ENCODE measurements at places on chromosomes 1 and 21. TPM values are rescaled to one million over a fixed set of nuclear protein-coding genes. Genes with fewer than 3 reads are reported as not detected.

DNA sequence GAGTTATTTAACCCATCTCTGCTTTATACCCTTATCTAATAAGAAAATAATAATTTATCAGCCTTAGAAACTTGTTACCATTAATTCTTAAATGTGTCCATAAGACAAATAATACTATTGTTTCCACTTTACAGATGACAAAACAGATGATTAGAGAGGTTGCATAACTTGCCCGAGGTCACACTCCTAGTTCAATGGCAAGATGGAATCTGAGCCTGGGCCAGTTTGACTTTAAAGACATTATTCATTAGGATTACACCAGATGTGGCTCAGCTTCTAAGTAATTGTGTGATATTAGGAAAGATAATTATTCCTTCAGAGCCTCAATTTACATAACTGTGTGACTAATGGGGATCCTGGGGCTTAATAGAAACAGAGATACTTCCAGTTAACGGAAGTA is 42.3 kb upstream of the KCNK2 start:
- DNase-seq, result no peak

RGS16 gene
- total RNA-seq, result 143 TPM

TNFRSF8 gene
- total RNA-seq, result 27.9 TPM

- no peak for DNase-seq
Observed at GRCh38 chr1:20401405-20402010, 84.5 kb downstream of the CAMK2N1 start.

DNA sequence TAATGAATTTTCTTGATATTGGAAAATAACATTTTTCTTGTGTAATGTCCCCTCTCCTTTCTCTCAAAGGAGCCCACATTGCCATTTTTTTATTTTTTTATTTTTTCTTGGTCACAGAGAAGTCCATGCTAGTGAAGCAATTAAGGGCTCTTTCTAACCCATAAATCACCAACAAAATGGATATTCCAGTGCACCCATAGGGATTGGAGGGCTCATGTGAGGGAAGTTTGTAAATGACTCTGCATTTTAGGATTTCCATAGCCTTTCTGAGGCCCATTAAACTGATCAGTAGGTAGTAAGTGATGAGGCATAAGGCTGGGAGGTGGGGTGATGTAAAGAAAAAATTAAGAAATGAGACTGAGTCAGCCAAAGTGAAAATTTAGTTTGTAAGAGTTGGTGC is 55.9 kb upstream of the JAK1 start:
- no peak for DNase-seq

DDR2 gene
- total RNA-seq, result 0.66 TPM

DNA sequence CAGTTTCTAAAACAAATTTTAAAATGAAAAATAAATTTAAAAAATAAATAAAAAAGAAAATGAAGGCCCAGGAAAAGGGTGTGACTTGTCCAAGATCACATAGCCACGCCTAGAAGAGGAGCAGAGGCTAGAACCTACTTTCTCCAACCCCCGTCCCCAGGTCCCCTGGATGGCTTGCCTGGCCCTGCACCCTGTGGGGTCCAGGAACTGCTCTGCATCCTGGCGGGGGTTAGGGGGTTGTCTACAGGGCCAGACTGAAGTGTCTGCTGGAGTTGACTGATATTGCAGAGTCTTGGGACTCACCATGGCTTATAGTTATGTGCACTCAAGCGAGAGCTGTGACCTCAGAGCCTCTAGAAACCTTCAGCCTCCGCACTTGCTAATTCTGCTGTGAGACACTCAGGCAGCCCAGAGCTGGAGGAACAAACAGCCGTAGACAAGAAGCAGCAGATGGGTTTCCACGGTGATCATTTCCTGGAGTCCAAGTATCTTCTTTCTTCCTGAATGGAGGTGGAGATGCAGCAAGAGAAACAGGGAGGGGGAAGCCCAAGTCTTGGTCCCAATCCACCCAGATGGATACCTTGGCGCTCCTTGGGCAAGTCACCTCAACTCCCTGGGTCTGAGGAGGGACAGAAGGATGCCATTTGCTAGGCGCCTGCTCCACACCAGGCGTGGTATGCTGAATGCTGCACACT is 5.2 kb upstream of the EXTL1 start:
- DNase-seq, result no peak

DNA sequence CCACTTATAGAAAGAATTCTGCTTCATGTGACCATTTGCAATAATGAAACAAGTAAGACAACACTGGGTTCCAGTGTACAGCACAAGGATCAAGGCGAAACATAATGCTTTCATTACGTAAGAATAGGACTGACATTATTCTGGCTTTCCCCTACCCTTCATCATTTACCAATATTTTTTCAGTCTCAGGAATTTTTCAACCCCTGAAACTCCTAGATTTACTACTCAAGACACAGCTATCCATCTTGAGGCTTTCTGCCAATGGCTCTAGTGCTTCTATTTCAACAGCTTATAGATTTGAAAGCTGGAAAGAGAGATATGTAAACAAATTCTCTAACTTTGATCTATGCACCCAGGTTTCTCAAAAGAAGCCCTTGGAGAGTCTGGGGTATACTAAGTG is 48.4 kb downstream of the WLS start:
- DNase-seq, result no peak

DNA sequence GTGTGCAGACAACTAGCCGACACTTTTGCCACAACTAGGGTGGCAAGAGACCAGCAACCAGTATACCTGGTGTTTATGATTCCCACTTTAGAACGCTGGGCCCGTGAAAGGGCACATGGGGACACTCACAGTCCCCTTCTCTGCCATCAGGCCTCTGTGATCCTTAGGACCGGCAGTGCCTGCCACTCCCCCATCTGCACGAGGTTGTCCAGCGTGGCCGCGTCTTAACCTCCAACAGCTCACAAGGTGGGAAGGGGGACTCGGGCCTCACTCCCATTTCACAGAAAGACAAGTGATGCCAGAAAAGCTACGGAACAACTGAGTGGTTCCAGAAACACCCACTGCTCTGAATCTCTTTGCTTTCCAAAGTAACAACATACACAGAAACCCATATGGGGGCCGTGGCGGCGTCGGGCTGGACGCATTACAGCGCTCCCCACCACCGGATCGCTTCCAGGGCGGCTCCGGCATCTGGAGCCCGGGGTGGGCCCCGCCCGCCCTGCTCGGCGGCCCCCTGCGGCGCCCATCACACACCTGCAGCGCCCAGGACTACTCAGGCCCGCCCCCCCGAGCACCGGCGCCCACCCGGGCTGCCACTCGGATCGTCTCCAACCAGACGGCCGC is 1.0 kb downstream of the ZNF496 start:
- DNase-seq, result no peak

DYRK3 gene
- total RNA-seq, result 23.3 TPM

RGS7 gene
- total RNA-seq, result not detected

GRCh38 chr21:32155226-32155625 is 123.6 kb downstream of the MIS18A start:
- DNase-seq, result no peak

- DNase-seq, result no peak
Observed at GRCh38 chr1:201724039-201724765, 104.8 kb upstream of the IPO9 start.

AQP10 gene
- total RNA-seq, result not detected

PDZK1 gene
- total RNA-seq, result not detected

- DNase-seq, result no peak
Observed at GRCh38 chr1:163056831-163057230, 12.3 kb upstream of the RGS4 start.

GRCh38 chr1:93980320-93981273 is 71.4 kb upstream of the GCLM start:
- no peak for DNase-seq

DNA sequence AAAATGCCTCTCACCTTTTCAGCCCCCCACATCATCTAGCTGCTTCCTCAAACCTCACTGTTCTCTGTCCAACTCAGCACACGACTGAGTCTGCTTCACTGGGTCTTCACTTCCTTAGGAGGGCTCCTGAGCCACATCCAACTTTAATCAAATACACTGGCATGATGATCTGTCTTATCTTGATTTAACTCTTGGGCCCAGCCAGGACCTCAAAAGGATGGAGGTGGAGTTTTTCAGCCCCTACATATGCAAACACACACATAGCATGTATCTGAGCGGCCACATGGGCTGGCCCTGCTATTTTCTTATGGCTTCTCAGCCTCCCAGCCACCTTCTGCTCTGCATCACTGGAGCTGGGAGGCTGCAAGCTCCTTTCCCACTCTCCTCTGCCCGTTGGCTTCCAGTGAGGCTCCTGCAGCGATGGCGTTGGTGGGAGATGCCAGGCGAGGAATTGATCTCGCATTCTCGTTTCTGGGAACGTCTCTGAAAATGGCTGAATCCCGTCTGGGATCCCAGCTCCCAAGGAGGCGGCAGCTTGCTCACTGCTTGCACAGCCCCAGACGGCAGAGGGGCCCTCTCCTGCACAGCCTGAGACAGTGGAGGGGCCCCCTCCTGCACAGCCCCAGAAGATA is 1.8 kb upstream of the PRXL2B start:
- no peak for DNase-seq

- DNase-seq, result no peak
Observed at GRCh38 chr1:150555198-150555970, 6.2 kb downstream of the ADAMTSL4 start.

TFAP2E gene
- total RNA-seq, result 0.47 TPM

- DNase-seq, result no peak
Observed at GRCh38 chr1:34617321-34618118, 137.3 kb upstream of the GJB5 start.

GRCh38 chr1:58773406-58773840 is 10.4 kb downstream of the JUN start:
- DNase-seq, result no peak

DNA sequence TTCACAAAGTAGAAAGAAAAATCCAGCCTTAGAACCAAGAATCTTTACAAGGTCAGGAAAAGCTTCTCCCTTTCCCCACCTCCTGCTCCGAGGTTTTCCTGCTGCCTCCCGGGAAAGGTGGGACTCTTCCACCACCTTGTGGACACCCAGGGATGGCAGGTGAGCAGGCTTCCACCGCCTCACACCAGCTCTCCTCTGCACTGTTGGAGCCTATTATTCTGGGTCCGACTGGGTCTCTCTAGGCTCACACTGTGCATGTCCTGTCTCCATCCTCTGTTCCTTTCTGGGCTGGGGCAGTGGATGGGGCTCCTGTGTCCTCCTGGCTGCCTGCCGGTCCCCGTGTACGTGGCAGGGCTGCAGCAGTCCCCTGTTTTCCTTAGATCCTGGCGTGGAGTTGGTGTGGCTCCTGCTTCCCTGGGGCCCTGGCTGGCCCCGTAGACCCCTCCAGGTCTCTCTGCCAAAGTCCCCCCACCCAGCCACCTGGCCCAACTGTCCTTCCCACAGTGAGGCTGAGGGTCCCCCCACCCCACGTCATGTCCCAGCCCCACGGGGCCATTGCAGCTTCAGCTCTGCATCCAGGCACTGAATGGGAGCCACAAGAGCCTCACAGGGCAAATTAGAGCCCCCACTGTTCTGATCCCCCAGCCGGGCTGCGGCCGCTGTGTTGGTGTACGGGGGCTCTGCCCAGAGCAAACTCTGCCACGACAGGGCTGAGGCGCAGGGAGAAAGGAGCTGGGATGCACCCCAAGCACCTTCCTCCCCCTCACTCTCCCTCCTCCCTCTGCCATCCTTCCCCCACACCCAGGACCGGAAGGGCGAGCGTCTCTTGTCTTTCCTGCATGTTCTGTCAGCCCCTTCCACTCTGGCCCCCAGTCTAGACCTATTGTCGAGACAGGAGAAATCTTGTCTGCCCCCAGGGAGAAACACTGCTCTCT is 3.3 kb upstream of the SLC45A1 start:
- no peak for DNase-seq

GRCh38 chr1:44513111-44513510 is 108.1 kb downstream of the RNF220 start:
- no peak for DNase-seq

DNA sequence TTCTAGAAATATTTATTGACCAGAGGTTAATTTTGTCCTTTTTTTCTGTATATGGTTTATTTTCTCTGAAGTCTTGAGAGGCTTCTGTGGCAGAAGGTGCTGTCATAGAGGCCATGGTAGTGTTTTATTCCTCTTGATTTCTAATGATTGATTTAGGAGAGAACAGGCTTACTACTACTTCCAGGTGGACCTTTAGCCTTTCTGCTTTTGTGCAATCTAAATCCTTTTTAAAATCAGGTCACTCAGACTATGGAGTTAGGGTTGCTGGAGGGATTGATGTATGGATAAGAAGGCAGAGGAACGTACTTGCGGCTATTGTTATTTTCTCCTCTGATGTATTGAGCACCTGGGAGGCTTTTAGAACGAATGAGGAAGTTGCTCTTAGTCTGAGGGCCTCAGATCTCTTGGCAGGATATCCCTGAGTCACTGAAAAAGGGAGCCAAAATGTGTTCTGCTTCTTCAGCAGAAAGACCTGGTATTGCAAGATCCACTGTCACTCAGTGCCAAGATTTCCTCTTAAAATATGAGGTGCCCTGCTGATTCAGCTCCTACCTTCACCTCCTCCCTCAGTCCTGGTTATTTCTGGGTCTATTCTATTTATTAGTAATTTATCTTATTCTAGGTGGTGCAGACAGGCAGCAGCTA is 277.4 kb downstream of the ZNF648 start:
- DNase-seq, result no peak

DNA sequence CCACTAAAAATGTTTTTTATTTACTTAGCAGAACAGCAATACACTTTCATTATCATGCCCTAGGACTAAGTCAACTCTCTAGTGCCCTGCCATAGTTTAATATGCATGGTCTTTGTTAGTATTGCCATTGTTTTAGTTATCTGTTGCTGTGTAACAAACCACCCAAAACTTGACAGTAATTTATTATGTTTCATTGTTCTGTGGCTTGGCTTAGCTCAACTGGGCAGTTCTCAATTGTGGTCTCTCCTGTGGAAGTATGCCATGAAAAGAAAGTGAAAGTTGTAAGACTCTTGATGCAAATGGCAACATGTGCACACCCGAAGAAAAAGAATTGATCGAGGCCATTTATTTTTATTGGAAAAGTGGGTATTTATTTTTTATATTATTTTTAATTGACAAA is 206.3 kb upstream of the KCTD3 start:
- no peak for DNase-seq

DNA sequence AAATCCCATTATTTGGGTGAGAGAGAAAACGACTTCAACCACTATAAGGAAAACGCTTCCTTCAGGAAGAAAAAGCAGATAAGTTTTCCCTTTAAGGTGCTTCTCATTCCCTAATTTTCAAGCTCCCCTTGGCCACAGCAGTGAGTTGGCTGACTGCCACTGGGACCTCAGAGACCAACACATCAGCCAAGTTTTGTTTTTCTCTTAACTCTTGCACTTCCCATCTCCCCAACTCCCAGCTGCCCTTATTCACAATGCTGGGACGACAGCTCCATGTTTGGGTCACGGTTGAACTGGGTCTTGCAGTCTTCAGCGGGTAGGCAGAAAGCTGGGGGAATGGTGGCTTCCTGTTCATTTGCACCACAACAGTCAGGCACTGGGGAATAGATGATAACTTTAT is 18.9 kb downstream of the SGIP1 start:
- DNase-seq, result no peak

EPHX1 gene
- total RNA-seq, result 1.0 TPM

Measured in activated T-helper 1 cell treated with anti-CD3 and anti-CD28 coated beads, Interleukin-12 subunit alpha, Interleukin-12 subunit beta, Interleukin-2, Interleukin-4 antibody, amounts not matched to agents 30 ng/mL and 10 ng/mL and 1 ng/mL, durations not matched to agents 14 hours and 24 hours and 36 hours (primary cell).